GOT3 (cell line): ENCODE measurements at places on chromosomes 5 and 9.

DNA sequence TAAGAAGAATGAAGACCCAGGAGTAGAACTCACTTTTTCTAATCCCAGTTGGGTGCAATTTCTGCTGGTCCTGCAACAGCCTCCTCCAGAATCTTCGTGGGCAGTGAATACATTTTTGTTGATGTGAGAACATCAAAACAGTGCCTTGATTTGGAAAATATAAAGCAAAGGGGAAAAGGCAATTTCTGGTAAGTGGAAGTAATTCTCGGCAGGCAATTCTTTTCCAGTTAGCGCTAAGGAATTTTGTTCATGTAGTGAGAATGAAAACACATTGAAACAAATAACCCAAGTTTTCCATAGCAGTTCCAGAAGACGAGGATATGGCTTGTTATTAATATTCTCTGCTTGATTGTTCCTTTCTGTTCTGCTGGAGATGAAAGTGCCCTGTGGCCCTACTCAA, 178.7 kb downstream of the SPATA31D1 start:
- no peak for DNase-seq

- DNase-seq: no peak
Observed at GRCh38 chr5:14251733-14252132, 108.6 kb downstream of the TRIO start.

GRCh38 chr9:119416793-119417192, 47.6 kb upstream of the BRINP1 start:
- DNase-seq: no peak

DNA sequence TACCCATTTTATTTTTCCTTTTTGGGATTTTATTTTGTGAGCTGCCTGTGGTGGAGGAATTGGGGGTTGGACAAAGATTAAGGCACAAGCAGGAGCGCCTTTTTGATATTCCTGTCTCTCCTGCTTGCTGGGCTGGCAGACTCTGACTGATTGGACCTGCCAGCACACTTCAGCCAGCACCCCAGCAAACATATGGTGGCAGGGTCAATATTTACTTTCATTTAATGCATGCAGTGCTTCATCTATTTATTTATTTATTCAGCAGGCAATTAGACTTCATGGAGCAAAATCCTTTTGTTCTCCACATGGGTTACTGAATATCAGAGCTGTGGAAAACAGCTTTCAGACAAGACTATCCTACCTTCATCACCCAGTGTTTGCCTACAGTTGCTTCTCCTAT, 48.4 kb upstream of the EPB41L4A start:
- no peak for DNase-seq

GRCh38 chr9:121765021-121765950, 113.9 kb downstream of the DAB2IP start:
- no peak for DNase-seq

DNA sequence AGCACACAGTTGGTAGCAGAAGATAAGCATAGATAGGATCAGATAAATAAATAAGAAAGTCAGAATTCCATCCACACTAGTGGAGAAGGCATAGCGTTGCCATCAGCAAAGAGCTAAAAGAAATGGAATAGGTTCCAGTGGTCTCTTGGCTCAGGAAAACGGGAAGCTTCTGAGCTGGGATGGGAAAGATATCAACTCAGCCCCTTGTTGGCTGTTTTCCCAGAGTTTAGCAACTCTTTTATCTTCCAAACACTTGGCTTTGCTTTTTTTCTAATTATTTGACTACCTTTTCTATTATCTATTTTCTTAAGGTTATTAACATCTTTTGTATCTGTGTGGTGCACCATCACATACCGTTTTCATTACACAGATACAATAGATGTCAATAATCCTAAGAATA, 445.7 kb upstream of the TRPC7 start:
- no peak for DNase-seq

DNA sequence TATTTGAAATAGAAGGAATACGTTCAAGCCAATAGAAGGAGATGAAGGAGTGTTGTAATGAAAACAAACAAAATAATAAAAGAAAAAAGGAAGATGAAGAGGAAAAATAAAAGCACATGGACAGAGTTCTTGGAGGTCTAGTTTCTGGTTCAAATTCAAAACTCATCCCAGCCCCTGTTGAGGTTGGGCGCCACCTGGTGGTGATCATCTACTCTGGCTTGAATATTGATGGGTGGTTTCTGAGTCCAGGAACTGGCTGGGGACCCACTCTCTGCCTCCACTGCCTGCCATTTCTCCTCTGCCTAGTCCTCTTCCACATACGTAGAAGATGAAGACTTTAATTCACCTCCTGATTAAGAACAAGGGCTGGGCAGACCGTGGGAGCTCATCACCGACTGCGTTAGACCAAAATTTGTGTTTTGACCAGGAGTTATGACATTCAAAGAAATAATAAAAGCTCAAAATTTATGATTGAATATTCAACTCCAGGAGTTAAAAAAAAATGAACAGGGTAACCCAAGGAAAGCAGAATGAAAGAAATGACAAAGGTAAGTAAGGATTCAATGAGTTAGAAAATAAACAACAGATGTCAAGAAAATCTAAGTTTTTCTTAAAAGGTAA, 99.0 kb upstream of the SLC1A3 start:
- no peak for DNase-seq

- DNase-seq: no peak
Observed at GRCh38 chr5:15577132-15577531, 77.2 kb downstream of the FBXL7 start.

DNA sequence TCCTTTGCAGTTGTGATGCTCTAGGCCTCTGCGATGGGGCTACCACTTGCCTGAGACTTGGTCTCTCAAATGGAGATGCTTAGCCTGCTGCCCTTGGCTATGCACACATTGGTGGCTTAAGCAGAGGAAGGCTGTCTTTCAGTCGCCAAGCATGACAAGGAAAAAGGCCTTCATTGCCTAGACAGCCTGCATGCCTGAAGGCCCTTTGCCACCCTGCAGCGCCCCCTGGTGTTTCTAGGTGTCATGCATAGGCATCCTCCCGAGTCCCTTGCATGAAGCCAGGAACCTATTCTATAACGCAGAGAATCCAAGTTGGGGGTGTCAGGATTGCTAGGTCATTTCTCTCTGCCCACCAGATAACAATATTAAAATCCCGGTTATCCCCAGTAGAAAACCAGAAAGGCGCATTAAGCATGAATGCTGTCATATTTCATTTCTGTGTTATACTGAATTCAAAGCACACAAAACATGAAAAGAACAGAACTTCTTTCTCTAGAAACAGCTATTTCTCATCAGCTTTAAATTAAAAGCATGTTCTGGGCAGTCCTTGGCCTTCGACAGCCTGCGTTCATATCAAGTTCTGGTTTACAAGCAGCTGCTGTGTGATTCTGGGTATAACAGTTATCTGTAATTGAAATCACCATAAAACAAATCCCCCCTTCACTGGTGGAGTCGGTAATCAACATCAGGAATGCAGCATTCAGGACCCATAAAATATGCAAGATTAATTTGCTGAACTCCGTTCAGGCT, 59.7 kb upstream of the TRPC7 start:
- no peak for DNase-seq

GRCh38 chr5:42037379-42037932, 112.4 kb downstream of the FBXO4 start:
- no peak for DNase-seq

- DNase-seq: no peak
Observed at GRCh38 chr5:74092766-74093165, 466.8 kb downstream of the ARHGEF28 start.
